Activated naive CD4-positive, alpha-beta T cell treated with Interleukin-2 at 50 U/mL for 16 hours (primary cell): ENCODE measurements at places on chromosomes 2 and 18.

GRCh38 chr2:2941205-2941604 is 436.4 kb downstream of the EIPR1 start:
- no peak for DNase-seq

GRCh38 chr18:25097569-25098056 is 254.4 kb downstream of the ZNF521 start:
- DNase-seq: no peak

DNA sequence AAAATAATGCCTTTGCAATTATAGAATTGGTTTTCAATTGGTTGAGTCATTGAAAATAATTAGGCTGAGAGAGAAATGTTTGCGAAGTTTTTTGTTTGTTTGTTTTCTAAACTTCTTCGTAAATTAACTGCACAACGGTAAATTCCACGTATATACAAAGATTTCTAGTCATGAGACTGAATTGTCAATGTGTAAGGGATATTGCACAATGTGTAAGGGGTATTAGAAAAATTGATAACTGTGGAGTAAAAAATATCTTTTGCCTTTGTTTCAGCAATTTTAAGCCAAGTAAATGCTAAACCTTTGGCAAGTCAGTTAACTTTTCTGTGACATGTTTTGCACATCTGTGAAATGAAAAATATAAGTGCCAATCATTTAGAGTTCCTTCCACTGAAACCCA is 606.0 kb downstream of the TMEM182 start:
- DNase-seq: no peak

- DNase-seq: no peak
These were observed 167.6 kb upstream of the TNP1 start for GRCh38 chr2:217027414-217027813.

GRCh38 chr2:20019747-20020146 is 7.3 kb upstream of the MATN3 start:
- no peak for DNase-seq

DNA sequence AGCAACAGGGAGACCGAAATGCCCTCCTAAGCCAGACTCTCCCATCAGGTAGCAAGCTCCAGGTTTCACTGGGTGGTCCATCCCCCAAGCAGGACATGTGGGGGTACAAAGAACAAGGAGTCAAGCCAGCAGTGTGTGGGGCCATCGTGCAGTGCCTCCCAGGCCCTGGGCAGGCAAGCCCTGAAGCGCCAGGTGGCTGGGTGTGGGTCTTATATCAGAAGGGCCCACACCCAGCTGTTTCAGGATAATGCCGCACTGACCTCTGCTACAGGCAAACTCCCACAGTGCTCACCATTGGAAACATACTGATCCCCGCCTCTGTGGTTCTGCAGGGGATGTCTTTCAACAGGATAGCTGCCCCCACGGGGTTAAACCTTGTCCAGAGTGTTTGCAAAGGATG is 174.2 kb upstream of the SMAD2 start:
- no peak for DNase-seq

DNA sequence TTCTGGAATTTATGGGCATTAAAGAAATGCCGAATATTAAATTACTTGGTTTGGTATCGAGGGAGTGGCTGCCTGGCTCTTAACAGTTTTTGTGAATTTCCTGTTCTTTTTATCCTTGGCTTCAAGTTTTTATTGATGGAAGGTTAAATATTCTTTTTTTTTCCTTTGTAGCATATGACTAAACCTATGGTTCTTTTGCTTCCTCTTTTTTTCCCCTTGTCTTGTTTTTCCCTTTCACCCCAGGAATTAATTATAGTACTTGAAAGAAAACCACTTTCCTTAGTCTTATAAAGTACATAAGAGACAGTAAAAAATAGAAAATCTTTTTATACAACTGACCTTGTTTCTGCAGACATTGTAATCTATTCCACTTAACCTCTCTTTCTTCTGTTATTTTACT is 42.4 kb downstream of the MGAT5 start:
- DNase-seq: no peak

- DNase-seq: no peak
These were observed 1.9 kb upstream of the ZC3H15 start for GRCh38 chr2:186484062-186484735.

DNA sequence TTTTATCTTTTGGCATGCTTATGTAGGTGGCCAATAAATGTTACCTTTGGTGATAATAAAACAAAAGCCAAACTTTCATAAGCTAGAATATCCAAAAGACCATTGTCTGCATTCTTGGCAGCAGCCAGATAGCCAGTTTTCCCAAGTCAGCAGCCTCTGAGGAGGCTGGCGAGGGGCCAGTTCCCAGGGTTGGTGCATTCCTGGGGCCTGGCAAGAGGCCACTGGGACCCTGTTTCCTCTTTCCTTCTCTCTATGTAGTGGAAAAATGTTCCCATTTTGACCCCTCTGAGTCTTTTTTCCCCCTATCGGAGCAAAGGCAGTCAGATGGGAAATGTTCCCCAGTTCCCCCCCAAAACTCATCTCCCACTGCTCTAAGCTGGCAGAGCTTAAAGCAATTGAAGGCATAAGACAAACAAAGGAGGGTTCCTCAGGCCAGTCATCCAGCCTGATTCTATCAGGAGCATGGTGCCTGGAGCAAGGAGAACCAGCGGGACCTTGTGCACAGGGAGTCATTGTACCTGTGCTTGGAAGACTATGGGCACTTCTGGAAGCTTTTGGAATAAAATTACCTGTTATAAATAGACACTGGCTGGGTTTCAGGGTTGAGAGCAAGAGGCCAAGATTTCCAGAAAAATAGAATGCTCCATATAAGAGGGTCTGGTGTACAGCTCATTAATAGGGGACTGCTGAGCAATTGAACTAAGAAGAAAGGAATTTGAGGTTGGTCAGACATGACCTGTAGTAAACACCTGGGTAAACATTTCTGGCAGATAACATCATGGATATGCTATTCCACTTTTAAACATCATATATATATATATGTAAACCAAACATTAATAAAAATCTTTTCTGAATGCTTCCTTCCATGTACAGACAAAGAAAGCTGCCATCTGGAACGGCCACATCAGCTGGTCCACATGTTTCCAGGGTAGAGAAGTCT is 63.4 kb downstream of the NCKAP5 start:
- no peak for DNase-seq

DNA sequence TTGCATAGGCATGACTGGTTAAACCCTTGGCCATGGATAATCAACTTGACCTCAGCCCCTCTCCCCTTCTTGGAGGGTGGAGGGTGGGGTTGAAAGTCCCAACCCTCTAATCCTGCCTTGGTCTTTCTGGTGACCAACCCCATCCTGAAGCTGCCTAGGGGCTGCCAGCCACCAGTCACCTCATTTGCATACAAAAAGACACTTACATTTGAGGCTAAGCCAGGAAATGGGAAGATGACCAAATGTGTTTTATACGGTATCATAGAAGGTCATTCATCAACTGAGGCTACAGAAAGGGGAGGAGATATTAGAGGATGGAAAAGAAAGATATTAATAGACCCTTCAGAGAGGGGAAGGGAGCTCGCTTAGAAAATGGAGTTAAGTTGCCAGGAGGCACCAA is 96.8 kb downstream of the NCK2 start:
- no peak for DNase-seq

GRCh38 chr18:35422237-35422636 is 45.1 kb upstream of the ZNF396 start:
- no peak for DNase-seq

- DNase-seq: no peak
These were observed 234.8 kb upstream of the RAB6C start for GRCh38 chr2:129744649-129745048.

DNA sequence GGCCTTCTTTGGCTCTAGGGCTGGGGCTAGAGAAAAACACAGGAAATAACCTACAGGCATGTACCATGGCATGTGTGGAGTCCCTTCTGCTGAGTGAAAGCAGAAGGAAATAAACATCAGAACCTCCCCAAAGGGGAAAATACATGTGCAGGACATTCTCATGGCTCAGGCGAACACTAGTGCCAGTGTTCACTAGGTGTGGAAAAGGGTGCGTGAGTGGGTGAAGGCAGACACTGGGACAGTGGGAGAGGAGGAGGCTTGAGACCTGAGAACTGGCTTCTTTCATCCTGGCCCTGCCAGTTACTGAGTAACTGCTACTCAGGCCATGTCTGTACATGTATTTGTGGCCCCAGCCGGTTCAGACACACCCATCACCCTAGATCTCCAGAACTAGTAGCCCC is 268.2 kb downstream of the PRKCE start:
- DNase-seq: no peak

DNA sequence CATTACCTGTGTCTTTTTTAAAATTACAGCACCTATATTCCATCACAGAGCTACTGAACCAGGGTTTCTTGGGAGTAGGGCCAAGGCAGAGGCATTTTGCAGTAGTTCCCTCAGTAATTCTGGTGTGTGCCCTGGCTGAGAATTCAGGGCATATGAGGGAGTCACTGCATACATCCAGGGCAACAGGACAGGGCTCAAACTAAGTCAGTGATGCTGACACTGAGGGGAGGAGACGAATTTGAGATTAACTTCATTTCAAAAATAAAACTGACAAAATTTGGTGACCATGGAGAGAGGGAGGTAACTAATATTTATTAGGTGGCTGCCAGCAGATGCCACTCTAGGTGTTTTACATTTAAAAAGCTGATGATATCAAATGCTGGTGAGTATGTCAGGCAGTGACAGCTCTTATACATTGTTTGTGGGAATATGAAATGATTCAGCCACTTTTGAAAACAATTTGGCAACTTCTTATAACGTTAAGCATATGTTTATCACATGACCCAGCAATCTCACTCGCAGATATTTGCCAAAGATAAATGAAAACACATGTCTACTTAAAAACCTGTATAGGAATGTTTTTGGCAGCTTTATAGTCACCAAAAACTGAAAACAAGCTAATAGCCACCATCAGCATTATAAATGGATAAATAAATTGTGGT is 20.3 kb downstream of the STRADB start:
- DNase-seq: no peak

DNA sequence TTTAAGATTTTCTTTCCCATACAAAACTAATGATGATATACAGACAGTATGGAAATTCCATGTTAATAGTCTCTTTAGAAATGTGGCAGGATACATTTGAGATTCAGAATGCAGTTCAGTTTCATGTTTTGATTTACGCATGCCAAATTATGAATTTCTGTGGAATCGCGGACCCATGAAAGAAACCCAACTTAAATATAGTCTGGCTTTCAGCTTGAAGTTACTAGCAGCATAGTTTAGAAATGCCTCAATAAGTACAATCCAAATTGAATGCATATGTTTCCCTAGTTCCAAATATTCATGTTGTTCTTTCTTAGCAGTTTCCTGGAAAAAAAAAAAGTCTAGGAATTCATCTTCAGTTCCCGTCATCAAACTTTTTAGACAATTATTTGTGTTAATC is 164.1 kb upstream of the RASGRP3 start:
- no peak for DNase-seq

DNA sequence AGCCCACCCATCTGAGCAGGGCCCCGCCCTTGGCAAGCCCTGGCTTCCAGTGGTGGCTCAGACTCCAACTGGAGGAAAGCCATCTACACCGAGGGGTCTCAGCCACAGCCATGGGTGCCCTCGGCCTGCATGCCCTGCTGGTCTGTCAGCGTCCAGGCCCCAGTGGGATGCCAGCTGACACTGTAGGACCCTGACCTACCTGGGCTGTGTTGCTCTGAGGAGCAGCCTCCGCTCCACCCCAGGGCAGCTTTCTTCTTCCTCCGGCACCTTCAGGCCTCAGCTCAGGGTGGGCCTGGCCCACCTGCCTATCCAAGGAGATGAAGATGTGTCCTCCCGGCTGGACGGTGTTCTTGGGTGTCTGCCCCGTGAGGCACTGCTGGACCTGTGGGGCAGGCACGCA is 13.9 kb upstream of the ARHGEF4 start:
- no peak for DNase-seq

GRCh38 chr18:11808001-11808855 is 43.0 kb upstream of the CHMP1B start:
- DNase-seq: no peak

DNA sequence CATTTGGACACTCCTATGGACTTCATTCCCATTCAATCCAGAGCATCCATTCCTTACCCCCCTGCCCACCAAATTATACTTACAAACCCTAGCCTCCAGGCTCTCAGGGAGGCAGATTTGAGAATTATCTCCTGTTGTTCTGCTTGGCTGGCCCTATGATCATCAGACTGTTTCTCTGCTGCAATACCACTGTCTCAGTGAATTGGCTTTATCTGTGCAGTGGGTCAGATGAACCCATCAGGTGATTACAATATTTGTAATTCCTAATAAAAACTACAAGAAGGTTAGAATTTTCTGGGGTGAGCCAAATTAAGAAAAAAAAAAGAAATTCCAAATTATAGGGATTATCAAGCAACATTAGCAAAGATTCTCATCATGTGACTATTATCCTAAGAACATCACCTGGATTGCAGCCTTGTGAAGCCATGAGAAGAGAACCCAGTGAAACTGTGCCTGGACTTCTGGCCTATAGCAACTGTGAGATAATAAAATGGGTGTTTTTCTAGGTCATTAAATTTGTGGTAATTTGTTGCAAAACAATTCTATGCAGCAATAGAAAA is 17.8 kb upstream of the SLC25A52 start:
- no peak for DNase-seq

- DNase-seq: no peak
These were observed 304.8 kb upstream of the SOX11 start for GRCh38 chr2:5387406-5387805.

GRCh38 chr18:22094358-22094734 is 75.0 kb upstream of the GATA6 start:
- DNase-seq: no peak

- DNase-seq: no peak
These were observed 70.7 kb upstream of the BCL2L11 start for GRCh38 chr2:111049792-111050640.

- no peak for DNase-seq
These were observed 282.3 kb downstream of the MBD5 start for GRCh38 chr2:148303161-148303560.

DNA sequence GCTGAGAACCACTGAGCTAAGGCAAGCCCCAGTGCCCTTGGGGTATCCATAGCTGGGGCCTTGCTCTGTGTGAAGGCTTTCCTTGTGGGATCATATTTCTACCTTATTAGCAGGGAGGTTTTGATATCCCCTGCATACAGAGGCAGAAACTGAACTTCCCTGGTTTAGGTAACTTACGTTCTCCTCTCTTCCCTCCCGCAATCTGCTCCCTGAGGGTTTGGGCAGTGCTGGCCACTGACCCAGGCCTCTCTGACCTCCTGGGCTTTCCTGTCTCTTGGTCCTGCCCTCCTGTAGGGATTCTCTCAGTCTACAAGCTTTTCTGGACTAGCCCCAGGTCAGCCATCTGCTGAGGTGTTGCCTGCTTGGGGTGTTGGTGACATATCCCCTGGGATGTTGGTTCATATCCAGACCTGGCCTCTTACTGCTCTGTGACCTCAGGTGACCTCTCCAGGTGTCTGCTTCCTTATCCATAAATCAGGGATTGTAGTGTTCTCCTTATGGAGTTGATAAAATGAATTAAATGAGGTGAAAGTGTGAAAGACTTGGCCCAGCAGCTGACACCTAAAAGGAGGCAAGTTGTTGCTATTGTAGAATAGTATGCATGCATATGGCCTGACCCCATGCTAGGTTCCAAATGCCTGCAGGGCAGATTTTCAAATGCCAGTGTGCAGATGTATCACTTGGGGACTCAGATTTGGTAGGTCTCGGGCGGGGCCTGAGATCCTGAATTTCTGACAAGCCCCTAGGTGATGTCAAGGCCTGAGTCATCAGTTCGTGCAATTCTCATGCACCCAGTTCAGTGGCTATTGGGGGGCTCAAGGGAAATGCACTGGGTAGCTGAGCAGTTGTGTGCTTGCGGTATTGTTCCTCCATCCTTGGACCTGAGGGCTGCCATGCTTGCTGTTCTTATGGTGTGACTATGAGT is 106.6 kb downstream of the FHOD3 start:
- no peak for DNase-seq

GRCh38 chr18:37253394-37254235 is 312.0 kb downstream of the CELF4 start:
- DNase-seq: no peak

- no peak for DNase-seq
These were observed 164.3 kb downstream of the RPIA start for GRCh38 chr2:88855620-88856408.
